ENCODE measurements at places on chromosomes 6 and 20.

DNA sequence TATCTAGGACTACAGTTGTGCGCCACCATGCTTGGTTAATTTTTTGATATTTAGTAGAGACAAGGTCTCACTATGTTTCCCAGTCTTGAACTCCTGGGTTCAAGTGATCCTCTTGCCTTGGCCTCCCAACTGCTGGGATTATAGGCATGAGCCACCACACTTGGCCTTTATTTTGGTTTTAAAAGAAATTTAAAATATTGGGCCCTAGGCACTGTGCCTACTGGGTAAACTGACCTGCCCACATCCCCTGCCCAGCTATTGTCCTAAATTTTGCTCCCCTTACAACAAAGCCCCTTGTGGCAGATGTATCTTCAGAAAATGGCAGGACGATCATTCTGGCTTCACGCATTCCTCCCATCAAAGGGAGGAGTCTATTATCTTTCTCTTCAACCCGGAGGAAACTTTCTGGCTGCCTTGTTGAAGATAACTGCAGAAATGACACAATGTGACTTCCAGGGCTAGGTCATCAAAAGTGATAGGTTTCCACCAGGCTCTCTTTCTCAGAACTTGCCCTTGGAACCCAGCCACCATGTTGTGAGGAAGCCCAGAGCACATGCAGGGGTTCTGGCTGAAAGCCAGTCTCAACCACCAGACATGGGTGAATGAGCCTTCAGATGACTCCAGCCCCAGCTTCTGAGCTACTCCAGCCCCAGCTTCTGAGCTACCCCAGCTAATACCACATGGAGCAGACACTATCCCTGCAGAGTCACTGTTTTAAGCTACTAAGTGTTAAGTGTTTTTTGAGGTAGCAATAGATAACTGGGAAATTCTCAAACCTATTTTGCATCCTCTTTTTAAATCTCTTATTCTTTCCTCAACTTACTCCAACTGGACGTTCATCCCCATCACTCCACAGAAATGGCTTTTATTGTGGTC lies 4.6 kb upstream of the GUCA1B start:
- no peak for DNase-seq

DNA sequence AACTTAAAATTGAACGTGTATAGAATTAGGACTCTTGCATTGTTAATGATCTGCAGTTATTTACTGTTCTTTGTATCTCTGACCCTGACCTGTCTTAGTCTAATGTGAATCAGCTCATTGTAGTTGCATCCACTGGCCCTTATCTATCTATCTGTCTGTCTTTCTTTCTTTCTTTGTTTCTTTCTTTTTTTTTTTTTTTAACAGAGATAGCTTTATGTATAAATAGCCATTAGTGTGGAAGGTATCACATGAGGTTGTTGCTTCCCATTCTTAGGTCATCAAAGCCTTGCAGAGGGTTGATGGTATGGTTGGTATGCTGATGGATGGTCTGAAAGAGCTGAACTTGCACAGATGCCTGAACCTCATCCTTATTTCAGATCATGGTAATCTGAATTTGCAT lies 59.9 kb downstream of the ENPP1 start:
- DNase-seq = no peak

GRCh38 chr20:63769891-63770474 lies 30.4 kb downstream of the SLC2A4RG start:
- no peak for DNase-seq

- DNase-seq = no peak
Measured at GRCh38 chr6:27593200-27593818, 120.4 kb upstream of the ZNF184 start.

DNA sequence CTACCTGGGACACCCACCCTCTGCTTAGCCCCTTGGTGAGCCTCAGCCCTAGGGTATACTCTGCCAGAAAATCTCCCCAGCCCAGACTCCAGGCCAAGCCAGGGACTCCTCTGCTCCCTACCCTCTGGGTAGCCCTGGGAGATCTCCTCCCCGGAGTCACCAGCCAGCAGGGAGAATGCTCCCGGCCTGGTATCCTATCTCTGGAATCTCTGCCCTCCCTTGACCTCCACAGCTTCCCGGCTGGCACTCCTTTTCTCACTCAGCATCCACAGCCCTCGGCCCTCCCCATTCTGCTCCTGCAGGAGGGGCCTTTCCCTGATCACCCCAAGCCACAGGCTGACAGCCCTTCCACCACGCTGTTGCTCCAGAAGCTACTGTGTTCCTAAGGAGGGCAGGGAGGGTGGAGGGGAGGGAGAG lies 22.6 kb downstream of the NOL4L start:
- DNase-seq = no peak

GRCh38 chr20:50092436-50092835 lies 20.5 kb downstream of the UBE2V1 start:
- DNase-seq = no peak

- DNase-seq = no peak
Measured at GRCh38 chr6:132128424-132128823, 177.3 kb upstream of the CCN2 start.

DNA sequence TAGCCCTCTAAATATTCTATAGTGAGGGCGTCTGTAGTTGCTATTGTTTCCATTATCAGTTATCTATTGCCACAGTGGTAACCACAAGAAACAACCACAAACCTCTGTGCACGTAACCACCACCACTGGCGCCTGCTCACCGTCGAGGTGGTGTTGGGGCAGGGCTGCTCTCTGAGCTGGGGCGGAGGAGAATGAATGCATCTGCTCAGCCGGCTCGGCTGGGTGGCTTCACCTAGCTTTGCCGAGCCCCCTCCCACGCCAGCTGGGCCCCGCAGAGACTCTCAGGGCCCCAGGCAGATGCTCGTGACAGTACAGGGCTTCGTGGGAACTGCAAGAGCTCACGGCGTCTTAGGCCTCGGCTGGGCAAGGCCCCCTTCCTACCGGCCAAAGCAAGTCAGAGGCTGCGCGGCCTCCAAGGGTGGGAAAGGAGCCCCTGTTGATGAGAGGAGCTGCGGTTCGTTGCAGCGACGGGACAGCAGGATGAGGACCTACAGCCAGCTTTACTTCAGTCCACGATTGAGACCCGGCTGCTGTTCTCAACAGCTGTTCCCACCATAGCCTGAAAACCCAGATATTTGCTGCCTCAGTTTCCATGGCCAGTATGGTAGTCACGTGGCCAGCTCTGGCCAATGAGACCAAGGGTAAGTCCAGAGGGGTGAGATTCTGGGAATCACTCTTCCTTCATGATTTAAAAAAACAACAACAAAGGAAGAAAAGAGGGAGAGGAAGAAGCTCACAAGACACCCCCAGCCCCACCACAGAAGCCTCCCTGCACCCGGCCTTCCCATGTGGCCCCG lies 120.2 kb upstream of the AFDN start:
- no peak for DNase-seq

GRCh38 chr6:49902856-49903255 lies 36.5 kb upstream of the CRISP1 start:
- DNase-seq = no peak

GRCh38 chr6:34791701-34792604 lies at the start of gene BLTP3A:
Gene BLTP3A (plus strand): TSS chr6:34792083. CDS start chr6:34792251, 168 bp downstream.
- DNase-seq = peak; percentile 42

DNA sequence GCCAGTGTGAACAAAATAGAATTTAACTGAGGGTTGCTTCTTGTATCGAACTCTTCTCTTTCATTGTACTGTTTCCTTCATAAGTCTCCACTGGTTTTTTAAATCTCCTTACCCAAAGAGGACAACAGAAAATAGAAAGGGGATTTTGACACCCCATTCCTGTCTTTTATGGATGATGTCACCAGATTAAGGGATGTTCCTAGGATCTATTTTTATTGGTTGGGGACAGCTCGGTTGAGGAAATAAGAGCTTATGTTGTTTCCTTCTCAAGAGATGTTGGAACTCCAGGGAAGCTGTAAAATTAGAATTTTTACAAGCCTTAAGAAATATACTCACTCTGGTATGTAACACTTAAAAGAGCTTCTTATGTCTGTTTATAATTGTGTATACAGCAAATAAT lies 171.5 kb downstream of the PHF3 start:
- no peak for DNase-seq

GRCh38 chr20:47235853-47236638 lies 120.5 kb downstream of the ZMYND8 start:
- no peak for DNase-seq

GRCh38 chr20:13574071-13574470 lies 64.7 kb downstream of the TASP1 start:
- no peak for DNase-seq

- no peak for DNase-seq
Measured at GRCh38 chr6:142380626-142381025, 78.8 kb downstream of the ADGRG6 start.

- DNase-seq = peak; percentile 66
Measured at GRCh38 chr20:41339957-41340326, 679 bp upstream of the LPIN3 start.

DNA sequence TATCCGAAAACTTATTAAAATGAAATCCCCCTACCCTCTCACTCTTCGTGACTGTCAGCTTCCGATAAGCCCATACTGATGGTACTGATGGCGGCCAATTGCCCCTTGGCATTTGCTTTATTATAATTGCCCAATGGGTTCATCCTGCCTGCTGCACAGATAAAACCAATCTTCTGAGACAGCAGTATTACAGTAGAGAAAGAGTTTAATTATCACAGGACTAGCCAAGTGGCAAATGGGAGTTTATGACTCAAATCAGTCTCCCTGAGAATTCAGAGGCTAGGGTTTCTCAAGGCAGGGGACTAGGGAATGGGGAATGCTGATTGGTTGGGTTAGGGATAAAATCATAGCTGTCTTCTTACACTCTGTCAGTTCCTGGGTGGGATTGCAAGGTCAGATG lies 259.5 kb downstream of the SOD2 start:
- DNase-seq = no peak
